SK-N-SH (cell line): ENCODE measurements at places on chromosomes 6 and 20. TPM values are rescaled to one million over a fixed set of nuclear protein-coding genes. Genes with fewer than 3 reads are reported as not detected.

MEP1A gene
- not detected in 2 replicates for polyA plus RNA-seq

APOM gene
- polyA plus RNA-seq: 6.8 and 7.2 TPM in 2 replicates

VSX1 gene
- not detected in 2 replicates for polyA plus RNA-seq

GRCh38 chr20:8756410-8756809 is 312.5 kb upstream of the PLCB4 start:
- no peak for DNase-seq
- no peaks in the 10 kb centered on the region for H3K27me3 ChIP-seq
- H3K4me3 ChIP-seq: no peak overlapping the region

ZBTB12 gene
- polyA plus RNA-seq: 8.3 and 8.4 TPM in 2 replicates
